ENCODE measurements at places on chromosomes 13 and 19. TPM values are rescaled to one million over a fixed set of nuclear protein-coding genes. Genes with fewer than 3 reads are reported as not detected.

COX7A1 gene
- polyA plus RNA-seq, result 665 TPM

FBXO46 gene
- 0.56 TPM for polyA plus RNA-seq

SMAD9 gene
- 8.5 TPM for polyA plus RNA-seq

PPM1N gene
- 0.30 TPM for polyA plus RNA-seq
